ENCODE measurements at places on chromosomes 12 and 14.

GRCh38 chr14:88258021-88258420, 65.0 kb downstream of the KCNK10 start:
- no peak for DNase-seq

DNA sequence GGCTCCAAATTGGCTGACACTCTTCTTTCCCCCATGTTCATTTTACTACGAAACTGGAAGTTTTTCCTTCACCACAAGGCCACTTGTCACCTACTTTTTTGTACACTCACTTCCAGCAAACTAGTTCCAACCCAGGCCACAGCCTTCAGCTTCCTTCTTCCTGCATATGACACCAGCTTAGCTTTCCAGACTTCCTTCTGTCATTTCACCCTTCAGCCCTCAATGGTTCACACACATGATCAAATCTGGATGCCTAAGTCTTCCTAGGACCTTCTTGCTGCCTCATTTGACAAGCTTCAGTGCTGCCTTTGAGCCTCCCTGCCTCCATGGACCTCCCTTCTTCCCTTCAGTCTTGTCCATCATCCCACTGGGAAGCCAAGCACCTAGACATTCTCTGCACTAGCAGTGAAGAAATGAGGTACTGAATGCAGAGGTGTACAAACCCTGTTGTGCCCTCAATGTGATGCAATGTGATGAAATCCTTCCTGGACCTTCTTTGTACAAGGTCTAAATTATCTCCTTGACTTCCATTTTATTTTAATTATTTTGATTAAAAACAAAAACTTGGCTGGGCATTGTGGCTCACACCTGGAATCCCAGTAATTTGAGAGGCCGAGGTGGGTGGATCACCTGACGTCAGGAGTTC, 4.3 kb upstream of the REC8 start:
- DNase-seq = no peak

GRCh38 chr12:106181401-106182114, 42.8 kb upstream of the NUAK1 start:
- DNase-seq = no peak

- no peak for DNase-seq
Measured at GRCh38 chr14:93859957-93860356, 67.2 kb upstream of the FAM181A start.

- DNase-seq = no peak
Measured at GRCh38 chr12:45634273-45634917, 95.1 kb upstream of the ARID2 start.

DNA sequence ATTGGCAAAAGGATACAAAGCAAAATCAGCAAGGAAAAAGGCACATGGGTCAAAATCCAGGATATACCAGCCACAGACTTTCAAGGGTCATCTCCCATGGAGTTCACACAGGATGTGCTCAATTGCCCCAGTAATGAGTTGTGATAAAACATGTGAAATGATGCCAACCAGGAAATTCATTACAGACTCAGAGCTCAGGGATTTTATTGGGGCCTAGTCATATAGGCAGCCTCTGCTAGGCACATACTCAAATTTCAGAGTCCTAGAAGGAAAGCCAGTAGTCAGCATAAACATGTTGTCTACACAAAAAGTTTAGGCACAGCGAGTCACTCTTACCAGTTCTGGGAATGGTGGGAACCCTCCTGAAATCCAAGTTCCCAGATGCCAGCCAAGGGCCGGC, 64.4 kb upstream of the OSBPL8 start:
- DNase-seq = no peak

DNA sequence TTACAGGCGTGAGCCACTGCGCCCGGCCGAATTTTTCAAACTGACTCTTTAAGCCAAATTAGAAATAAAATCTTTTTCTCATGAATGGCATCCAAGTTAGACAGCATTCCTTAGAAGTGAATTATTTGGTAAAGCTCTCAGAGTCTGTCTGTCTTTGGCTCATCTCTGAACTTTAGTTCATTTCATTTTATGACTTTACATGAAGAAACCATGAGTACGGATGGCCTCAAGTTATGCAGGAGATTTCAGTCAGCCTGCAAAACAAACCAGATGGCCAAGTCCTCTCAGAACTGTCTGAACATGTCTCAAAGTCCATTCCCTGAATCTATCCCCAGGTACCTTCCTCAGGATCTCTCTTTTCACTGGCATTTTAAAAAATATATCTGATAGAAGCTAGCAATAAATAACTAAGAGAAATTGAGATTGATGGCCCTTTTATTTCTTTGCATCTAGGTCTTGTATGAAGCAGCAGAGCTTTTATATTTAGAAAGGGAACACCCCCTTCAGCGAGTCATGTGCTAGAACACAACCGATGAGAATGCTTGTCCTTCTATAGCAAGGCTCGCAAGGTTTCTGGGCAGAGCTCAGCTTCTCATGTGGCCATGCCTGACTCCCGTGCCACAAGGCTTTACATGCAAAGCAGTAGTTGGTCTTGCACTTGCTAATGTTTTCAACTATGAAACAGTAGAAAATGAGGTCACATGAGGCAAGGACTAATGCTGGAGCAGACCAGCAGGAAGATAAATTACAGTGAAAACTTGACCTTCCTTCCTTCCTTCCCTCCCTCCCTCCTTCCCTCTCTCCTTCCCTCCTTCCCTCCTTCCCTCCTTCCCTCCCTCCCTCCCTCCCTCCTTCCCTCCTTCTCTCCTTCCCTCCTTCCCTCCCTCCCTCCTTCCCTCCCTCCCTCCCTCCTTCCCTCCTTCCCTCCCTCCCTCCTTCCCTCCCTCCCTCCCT, 125.0 kb downstream of the AKAP6 start:
- DNase-seq = no peak

DNA sequence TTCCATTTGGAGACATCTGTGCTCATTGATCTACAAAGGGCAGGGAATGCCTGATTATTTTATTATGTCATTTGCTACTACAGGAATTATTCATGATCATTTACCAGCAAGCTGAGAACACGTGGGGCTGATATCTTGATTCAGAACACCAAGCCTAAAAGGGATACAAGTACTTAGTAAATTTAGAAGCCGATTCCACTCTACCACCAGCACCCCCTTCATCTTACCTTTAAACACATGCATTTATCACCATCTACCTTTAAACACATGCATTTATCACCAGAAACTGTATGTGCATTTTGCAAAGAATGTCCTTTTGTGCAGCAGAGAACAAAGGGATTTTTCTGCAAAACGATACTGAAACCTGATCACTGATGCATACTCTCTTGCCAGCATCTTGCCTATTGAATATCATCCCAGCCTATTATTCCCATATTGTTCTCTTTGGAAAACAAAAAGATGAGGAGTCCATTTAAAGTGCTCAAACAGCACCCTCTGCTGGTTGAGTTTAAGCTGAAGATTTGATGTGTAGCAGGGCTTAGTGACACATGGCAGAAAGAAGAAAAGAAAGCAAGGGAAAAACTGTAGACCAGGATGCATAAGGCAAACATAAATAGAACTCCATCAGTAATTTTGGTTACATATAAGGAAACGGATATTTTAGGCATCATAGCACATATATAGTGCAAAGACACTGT, 132.6 kb upstream of the PLEKHG7 start:
- peak; percentile 42 for DNase-seq

DNA sequence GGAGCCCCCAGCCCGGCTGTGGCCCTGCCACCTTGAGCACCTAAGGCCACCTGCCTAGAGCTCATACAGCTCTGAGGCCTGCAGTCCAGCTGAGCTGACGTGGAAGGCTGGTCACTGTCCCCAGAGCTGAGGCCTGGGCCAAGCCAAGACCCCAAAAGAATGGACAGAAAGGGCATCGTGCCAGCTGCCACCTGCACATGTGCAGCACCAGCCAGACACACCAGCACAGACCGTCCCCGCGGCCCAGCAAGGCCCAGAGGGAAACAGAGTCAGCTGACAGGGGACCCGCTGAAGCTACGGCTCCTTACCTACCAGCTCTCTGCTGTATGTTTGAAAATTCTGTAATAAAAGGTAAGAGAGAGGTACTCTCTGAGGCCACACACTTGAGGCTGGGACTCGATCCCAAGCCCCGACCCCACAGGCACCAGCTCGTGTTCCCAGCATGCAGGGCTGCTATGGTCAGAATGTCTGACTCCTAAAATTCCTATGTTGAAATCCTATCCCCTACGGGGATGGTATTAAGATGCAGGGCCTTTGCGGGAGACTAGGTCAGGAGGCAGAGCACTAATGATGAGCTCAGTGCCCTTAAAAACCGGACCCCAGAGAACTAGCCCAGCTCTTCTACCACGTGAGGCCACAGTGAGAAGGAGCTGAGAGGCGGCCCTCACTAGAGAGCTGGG, 25.4 kb downstream of the BRF1 start:
- DNase-seq = peak; percentile 36

- DNase-seq = no peak
Measured at GRCh38 chr14:91523972-91524371, 13.9 kb upstream of the PPP4R3A start.

- DNase-seq = no peak
Measured at GRCh38 chr12:129190827-129191226, 337.5 kb downstream of the GLT1D1 start.

DNA sequence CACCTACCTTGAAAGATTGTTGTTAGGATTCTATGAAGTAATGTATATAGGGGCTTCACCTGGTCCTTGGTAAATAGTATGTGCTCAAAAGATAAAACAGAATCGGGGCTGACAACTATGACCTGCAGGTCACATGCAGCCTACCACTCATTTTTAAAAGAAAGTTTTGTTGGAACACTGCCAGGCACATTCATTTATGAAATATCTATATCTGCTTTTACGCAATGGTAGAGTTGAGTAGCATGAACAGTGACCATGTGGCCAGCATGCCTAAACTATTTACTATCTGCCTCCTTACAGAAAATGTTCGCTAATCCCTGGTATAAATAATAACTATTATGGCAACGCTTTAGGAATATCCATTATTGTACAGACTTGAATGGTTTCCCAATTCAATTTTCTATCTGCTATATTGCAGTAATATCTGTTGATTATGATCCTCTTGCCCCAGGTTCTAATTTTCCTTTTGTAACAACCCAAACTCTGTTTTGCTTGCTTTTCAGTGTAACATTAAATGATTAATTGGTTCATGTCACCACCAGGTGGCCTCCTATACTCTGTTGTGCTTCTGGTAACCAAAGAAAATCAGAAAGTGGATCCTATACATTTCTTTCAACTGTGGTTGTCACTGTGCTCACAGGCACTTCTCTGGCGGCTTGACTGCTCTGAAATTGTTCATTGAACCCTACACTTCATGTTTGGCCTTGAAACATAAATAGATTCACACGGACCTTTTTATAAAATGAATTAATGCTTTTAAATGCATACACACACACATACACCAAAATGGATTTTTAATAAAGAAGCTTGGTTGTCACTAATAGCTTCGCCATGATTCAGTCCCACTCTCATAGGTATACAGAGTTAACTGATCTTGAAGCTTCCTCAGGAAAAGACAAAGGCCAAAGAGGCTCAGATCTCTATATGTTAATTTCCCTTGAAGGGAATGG, 227.7 kb upstream of the NPAS3 start:
- DNase-seq = no peak

- no peak for DNase-seq
Measured at GRCh38 chr12:44157359-44157758, 321.5 kb downstream of the TMEM117 start.

GRCh38 chr12:40762072-40762471, 69.8 kb downstream of the CNTN1 start:
- no peak for DNase-seq

DNA sequence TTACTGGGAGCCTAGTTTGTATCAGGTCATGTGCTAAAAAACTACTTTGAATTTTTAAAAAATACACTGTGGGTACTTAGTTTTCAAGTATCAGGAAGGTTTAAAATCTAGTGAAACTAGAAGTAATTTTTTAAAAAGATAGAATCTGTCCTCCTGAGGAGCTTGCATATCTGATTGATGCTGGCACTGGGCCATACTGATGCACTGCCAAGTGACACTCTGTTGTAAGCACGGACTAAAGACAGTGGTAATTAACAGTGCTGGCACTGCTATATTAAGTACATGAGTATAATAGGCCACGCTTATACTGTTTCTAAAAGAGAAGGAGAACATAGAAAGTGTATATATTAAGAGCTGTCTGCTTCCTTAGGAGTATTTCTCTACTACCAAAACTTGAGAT, 10.0 kb upstream of the TBC1D30 start:
- DNase-seq = no peak

- DNase-seq = no peak
Measured at GRCh38 chr14:100818221-100818699, 7.7 kb upstream of the MEG3 start.

DNA sequence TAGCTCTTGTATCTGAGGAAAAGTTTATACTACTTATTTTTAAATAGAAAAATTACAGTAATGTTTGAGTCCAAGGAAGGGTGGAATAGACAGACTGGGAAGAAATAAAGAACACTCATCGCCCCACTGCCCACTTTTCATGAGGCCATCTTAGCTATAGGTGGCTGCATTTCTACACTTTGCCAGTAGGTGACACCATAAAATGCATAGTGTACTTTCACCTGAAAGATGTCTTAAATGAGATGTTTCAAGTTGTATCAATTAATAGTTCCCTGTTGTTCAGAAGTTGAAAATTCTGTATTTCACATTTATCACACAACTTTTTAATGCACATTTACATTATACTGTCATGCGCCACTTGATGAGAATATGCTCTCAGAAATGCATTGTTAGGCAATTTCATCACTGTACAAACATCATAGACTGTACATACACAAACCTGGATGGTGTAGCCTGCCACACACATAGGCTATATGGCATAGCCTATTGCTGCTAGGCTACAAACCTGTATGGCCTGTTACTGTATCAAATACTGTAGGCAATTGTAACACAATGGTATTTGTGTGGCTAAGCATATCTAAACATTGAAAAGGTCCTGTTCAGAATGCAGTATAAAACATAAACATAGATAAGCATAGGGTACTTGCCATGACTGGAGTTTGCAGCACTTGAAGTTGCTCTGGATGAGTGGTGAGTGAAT, 27.6 kb downstream of the PMCH start:
- no peak for DNase-seq

GRCh38 chr14:21215879-21216251, 53.4 kb downstream of the HNRNPC start:
- no peak for DNase-seq

DNA sequence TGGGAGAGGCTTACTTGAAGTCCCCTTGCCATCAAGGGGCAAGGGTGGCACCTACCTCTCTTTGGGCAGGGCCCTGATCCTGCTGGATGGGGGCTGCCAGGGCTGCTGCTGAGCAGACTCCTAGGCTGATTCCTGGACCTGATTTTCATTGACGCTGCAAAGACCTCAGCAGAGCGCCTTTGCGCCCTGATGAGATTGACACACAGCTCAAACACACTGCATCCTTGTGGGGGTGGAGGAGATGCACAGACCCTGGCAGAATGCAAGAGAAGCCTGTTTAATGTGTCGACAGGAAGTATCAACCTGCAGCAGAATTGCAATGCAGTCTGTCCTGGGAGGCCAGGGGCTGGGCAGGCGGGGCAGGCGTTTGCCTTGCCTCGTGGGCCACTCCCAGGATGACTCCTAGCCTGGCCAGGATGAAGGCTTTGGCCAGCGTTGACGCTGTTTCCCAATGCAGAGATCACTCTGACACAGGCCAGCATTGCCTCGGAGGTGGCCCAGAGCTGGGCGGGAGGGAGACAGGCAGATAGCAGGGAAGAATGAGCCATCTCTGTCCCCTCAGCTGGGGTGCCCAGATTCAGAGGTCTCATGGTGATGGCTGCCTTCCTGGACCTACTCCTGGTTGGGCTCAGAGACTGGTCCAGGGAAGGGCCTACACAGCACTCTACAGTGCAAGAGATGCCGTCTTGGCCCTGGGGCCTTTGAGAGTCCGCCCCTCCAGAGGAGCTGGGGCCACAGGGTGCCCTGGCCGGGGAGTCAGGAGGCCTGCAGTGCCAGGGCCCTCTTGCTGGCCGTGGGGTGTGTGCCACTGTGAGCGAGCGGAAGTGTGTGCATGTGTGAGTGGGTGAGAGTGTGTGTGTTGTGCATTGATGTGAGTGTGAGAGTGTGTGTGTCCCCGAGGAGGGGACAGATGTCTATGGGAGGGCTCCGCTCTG, 108.3 kb downstream of the KIF26A start:
- DNase-seq = no peak

All from hepatic stellate cell (primary cell).